ENCODE measurements at places on chromosomes 1 and 21.
A peak's percentile ranks its signal among the peaks of the same experiment; 100 is the strongest.

DNA sequence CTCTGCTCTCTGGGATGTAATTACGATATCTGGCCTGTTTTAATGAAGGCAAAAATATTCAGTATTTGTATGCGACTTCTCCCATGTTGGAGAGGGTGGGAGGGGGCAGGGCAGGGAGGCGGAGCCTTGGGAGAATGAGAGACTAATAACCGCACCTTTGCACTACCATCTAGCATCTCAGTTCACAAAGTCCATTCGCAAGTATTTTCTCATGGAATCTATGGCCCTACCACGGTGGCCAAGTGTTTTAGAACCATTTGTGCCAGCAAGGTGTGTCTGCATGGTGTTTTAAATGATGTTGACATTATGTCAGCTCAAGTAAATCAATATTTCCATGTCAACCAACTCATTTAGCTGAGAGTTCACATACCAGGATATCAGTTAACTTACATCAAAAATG is 14.3 kb upstream of the BLACAT1 start:
- DNase-seq = no peak

DNA sequence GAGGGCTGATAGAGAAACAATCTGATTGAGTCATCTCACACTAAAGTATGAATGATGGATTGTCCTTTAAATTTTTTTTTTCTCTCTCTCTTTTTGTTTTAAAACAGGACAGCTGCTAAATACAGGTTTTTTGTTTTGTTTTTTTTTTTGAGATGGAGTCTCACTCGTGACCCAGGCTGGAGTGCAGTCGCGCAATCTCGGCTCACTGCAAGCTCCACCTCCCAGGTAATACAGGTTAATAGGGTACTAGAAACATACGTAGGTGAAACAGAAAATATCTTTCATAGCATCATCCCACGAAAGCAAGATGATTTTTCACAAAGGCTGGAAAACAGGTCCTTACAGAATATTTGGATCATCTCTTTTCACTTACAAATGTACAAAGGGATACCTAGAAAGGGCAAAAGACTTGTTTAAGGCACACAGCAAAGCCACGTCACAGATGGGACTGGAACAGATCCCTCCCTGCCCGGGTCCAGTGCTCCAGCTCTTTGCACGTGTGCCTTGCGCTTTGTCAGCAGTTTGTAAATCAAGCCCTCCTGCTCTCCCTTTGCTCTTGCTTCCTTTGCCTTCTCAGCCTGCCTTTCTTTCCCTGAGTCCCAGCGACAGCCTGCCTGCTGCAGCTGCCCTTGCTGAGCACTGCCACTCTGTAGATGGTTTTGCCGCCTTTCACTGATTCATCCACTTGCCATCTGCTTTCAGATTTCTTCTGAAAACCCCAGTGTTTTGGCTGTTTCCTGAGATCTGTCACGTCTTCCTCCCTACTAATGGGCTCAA is 171.3 kb upstream of the BEND5 start:
- no peak for DNase-seq

- peak; percentile 71 for DNase-seq
Measured at GRCh38 chr21:34351786-34352241, 12.0 kb upstream of the KCNE2 start.

DNA sequence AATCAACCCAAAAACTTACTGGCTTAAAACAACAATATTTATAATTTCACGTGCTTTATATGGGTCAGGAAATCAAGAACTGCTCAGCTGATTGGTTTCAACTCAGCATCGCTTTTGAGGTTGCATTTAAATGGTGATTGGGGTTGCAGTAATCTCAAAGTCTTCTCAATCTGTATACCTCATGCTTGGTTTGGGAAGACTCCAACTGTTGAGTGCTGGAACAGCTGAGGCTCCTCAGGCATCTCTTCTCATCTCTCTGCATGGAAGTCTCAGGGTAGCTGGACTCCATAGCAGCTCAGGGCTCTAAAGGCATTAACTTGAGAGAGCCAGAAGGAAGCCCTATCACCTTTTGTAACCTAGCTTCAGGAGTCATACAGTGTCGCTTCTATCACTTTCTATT is 35.1 kb downstream of the AK5 start:
- no peak for DNase-seq

All from NCI-H748 treated with DMSO at 0.1 percent for 48 hours (cell line).